ENCODE measurements at places on chromosomes 5 and 9. TPM values are rescaled to one million over a fixed set of nuclear protein-coding genes. Genes with fewer than 3 reads are reported as not detected.

DNA sequence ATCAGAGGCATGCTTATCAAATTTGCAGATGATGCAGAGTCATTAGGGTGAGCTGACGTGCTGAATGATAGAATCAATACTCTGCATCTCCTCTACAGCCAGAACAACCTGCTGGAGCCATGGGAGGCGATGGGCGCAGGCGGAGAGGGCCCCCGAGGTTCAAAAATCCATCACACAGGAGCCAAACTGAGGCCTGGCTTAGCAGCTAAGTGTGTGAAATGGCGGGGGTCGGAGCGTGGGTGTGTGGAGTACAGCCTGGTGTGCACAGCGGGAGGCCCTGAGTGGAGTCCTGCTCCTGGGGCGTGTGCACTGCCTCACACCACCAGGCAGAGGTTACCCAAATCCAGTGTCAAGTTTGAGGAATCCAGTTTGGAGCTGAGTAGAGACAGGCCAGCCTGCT is 73.2 kb downstream of the MVB12B start:
- DNase-seq = no peak

- no peak for DNase-seq
Observed at GRCh38 chr5:102832445-102832844, 77.3 kb downstream of the PAM start.

GRCh38 chr9:69028754-69029153 is 6.8 kb upstream of the FXN start:
- DNase-seq = no peak

DNA sequence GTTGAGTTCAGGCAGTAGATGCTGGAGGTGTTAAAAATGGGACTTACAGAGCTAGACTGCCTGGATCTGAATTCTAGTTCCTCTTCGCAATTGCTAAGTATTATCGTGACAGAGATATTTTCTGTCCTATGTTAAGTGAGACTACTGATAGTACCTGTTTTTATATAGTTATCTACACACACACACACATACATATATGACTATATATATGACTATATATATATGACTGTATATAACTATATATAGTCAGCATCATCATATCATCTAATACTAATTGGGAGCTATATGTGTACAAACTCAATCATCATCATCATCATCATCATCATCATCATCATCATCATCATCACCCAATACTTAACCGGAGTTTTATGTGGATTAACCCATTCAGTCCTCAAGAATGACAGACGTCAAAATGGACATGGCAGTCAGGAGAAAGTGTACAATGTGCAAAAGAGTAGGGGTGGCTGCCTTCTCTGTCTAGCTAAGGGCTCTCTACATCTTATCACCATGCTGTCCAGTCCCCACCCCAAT is 7.3 kb downstream of the PIK3R1 start:
- no peak for DNase-seq

GRCh38 chr9:4798281-4799032 is 5.7 kb downstream of the RCL1 start:
- DNase-seq = no peak

- no peak for DNase-seq
Observed at GRCh38 chr5:132353486-132353995, 16.0 kb upstream of the SLC22A5 start.

GRCh38 chr9:81072758-81073157 is 616.6 kb downstream of the TLE1 start:
- no peak for DNase-seq

The SLC45A2 gene
- 0.20 TPM for total RNA-seq

DNA sequence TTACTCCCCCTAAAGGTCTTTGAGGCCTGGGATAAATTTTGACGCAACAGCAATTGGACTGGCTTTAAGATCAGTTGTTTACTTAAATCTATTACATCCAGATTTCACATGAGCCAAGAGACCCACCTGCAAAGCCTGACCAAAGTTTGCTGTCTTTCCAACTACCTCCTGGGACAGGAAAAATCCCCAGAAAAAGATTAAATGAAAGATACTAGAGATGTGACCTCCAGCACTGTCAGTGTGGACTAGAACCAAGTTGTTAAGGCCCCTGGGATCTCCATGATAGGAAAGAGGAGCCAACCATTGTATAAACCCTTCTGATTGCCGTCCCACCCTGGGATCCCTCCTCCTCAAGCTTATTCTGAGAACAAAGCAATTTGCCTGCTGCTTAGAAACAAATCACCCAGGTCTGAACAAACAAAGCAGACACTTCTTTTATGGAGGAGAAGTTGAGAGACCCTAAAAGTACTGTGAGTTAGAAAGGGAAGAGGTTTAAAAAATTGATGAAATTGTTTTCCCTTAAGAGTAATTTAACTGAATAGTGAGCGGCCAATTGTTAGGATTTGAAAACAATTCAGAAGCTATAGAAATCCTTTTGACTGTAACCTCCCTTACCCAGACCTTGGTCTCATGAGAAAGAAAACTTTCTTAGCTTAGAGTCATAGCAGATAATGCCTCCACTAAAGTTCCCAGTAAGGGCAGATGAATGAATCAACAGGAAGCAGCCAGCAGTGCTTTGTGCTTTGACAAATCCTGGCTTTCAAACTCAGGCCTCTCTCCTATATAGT is 255.2 kb downstream of the TMEM167A start:
- peak; percentile 45 for DNase-seq

- no peak for DNase-seq
Observed at GRCh38 chr5:16740811-16741392, 124.1 kb upstream of the RETREG1 start.

GRCh38 chr5:8628521-8628920 is 759.6 kb downstream of the MTRR start:
- no peak for DNase-seq

The NMUR2 gene
- total RNA-seq = not detected

DNA sequence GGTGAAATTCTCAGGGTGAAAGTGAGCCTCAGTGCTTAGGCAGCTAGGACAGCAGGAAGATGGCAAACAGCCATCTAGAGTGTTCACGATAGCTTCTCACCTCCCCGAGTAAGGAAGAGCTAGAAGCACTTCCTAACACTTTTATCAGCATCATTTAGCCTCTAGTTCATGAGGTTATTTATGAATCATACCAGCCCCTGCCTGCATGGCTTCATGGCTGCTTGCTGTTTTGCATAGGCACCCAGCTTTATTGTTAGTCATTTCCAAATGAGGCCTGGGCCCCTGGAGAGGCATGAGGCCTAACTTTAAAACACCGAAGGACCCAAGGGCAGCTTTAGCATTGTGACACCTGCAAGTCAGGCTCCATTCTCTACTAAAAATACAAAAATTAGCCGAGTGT is 134.9 kb upstream of the PANK3 start:
- DNase-seq = peak; percentile 24

DNA sequence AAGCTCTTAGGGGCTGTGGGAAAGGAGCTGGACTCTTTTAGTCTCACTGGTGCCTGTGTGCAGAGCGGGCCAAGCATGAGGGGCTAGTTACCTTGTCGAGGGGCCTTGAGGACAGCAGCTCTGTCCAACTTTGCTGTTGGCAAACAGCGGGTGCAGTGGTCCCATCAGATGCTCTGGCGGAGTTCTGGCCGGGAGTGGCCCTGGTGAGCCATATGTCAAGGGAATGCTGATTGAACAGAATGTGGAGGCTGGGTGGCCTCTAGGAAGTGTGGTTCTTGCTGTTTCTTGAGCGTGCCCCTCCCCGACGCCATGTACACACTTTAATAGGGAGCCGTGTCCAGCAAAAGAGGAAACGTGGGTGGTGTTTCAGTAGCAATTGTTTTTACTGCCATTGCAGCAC is 3.6 kb upstream of the ADAMTS2 start:
- DNase-seq = no peak

DNA sequence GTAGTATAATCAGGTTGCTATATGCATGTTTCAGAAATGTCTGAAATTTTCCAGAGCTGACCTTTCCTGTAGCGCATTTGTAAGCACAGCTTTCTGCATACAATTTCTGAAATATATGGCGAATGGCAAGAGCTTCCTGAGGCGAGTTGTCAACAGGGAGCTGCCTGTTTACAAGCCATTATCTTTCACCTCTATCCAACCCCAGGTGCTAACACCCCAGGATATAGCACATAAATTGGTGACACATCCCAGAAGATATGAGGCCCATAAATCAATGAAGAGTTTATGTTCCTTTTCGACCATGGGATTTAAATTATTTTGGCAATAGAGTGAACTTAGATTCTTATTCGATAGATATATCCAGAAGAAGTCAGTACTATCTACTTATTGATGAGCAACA is 379.8 kb downstream of the KDM4C start:
- DNase-seq = no peak

The C5orf46 gene
- not detected for total RNA-seq
